DMS79 treated with DMSO at 0.1 percent for 48 hours (cell line): ENCODE measurements at places on chromosomes 5 and 9.

- DNase-seq = no peak
Observed at GRCh38 chr5:109454731-109455505, 45.1 kb upstream of the PJA2 start.

DNA sequence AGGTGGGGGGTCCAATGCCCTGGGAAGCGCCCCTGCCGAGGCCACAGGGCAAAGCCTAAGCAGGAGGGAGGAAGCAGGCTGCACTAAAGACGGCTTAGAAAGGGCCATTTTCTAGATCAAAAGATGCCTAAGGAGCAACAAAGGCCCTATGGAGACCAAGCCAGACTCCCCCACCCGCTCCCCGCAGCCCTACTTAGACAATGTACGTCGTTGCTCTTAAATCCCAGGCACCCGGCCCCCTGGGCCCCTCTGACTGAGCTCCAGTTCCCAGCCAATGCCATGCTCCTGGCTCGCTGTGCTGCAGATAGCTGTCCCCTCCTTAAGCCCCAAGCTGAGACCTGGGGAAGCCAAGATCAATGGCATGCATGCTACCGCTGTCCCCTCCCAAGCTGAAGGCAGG, 10.3 kb downstream of the IPPK start:
- no peak for DNase-seq

GRCh38 chr5:163880302-163880701, 374.9 kb downstream of the MAT2B start:
- DNase-seq = no peak

GRCh38 chr5:18850216-18850615, 1137.8 kb downstream of the CDH18 start:
- no peak for DNase-seq

GRCh38 chr5:79546782-79547428, 33.0 kb upstream of the HOMER1 start:
- peak; percentile 42 for DNase-seq

GRCh38 chr5:50406877-50407276, 34.2 kb downstream of the EMB start:
- no peak for DNase-seq

- no peak for DNase-seq
Observed at GRCh38 chr5:61626639-61627282, 294.7 kb downstream of the ZSWIM6 start.

GRCh38 chr5:122492675-122493074, 180.6 kb downstream of the SNCAIP start:
- no peak for DNase-seq

GRCh38 chr5:2746561-2747032, 4.9 kb downstream of the IRX2 start:
- no peak for DNase-seq

DNA sequence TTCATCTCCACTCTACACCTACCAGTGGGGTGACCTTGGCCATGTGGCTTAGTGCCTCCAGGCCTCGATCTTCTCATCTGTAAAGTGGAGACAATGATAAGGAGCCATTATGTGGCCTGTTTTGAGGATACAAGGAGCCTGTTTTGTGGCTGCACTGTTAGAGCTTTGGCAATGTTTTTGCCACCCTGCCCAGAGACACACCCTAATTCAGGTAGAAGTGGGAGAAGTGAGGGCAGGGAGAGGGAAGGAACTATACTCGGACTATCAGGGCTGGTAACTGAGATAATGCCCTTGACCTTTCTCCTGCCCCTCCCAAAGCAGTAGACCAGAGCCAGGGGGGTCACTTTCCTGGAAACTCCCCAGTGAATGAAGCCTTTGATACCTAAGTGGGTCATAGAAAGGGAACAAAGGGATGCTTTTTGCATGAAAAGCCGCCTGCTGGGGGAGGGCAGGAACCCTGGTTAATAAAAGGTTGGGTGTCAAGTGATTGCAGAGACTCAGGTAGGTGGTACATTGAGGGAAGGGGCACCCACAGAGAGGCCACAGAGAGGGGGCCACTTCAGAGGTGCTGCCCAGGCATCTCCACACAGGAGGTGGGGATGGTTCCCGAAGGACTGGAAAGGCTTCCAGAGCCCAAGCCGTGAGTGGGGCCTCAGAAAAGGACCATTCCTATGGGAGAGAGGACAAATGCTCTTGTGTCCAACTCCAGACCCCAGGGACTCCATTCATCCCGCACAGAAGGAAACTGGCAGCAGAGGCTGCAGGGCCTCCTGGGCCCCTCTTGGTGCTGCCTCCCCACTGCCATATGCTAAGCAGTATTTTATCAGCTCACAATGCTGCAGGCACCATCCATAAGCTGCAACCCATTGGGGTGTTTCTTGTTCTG, 42.3 kb upstream of the VDAC1 start:
- no peak for DNase-seq

- DNase-seq = no peak
Observed at GRCh38 chr9:99513441-99514112, 291.5 kb downstream of the SEC61B start.

GRCh38 chr9:109830545-109830944, 50.5 kb downstream of the PALM2AKAP2 start:
- DNase-seq = no peak

DNA sequence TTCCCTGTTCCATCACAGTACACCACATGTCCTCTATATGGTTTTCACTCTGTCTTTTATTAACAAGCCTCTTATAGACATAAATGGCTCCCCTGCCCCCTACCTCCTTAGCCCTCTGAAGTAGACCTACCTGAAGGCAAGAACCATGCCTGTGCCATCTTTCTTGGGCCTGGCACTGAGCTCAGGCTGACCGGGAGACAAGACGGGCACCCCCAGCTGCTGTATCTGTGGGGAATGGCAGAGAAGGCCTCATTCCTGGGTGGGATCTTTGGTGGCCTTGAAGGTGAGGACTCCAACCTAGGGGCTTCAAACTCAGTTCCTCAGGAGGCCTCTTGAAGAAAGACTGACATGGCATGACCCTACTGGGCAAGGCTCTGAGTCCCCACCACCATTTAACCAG, 109.9 kb downstream of the GABBR2 start:
- DNase-seq = no peak

DNA sequence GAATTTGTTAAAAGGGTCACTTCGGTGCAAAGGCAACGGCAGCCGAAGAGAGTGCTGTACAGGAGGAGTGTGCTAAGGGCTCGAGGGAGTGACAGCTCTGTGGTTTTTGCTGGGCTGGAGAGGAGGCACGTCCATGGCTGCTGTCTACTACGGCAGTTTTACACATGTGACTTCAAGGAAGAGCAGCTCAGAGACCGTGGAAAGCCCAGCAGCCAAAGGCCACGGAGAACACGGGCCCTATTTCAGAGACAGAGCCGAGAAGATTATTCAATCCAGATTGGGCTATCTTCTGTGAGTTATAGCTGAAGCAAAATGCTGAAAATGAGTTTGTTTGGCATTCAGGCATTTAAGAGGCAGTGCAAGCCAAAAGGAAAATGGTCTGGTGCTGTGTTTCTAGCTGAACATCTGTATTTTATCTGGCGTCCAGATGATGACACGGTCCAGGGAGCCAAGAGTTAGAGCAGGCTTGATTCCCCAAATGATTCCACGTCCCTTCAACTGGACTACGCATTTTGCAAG, 96.4 kb downstream of the RFK start:
- peak; percentile 2 for DNase-seq

- DNase-seq = no peak
Observed at GRCh38 chr5:165410476-165410875, 1905.1 kb downstream of the MAT2B start.

GRCh38 chr9:128809831-128810230, 8.5 kb upstream of the ENDOG start:
- DNase-seq = no peak

DNA sequence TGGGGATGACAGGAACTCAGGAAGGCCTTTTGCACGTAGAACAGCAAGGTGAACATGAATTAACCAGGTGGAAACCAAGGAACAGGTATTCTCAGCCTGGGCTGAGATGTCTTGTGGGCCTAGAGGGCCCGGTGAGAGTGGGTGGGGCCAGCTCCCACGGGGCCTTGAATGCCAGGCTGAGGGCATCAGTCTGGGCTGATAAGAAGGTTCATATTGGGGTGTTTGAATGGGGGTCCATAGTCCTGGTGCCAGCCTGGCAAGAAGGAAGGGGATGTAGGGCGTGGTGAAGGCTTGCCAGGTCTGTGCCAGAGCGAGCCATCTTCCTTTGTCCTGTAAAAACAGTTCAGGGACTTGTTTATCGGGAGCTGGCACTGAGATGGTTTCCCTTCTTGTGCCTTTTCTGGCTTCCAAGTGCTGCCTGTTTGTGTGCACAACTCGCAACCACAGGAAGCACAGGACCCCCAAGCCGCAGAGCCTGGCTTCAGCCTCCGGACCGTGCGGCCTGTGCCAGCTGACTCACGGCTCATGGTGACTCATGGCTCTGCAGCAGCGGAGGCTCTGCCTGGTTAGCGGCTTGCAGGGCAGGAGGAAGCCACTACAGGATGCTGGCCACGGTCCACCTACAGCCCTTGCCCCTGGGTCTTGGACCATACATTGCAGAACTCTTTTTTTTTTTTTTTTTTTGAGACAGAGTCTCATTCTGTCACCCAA, 2.4 kb downstream of the CARD19 start:
- DNase-seq = no peak

DNA sequence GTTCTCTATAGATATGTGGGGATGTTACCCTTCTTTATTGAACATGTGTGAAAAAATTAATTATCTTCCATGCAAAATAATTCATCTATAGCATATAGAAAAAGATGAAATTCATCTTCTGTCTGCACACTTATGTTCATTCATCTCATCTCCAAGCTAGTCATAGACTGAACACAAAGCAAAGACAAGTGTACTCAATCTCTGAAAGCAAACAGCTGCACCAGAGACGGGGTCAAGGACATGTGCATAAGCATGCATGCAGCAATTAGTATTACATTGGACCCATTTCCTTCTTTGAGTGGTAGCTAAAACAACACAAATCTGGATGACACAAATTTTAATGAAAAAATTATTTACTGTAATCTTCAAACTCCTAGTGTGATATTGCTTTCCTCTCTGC, 547.0 kb upstream of the COX7C start:
- DNase-seq = no peak

DNA sequence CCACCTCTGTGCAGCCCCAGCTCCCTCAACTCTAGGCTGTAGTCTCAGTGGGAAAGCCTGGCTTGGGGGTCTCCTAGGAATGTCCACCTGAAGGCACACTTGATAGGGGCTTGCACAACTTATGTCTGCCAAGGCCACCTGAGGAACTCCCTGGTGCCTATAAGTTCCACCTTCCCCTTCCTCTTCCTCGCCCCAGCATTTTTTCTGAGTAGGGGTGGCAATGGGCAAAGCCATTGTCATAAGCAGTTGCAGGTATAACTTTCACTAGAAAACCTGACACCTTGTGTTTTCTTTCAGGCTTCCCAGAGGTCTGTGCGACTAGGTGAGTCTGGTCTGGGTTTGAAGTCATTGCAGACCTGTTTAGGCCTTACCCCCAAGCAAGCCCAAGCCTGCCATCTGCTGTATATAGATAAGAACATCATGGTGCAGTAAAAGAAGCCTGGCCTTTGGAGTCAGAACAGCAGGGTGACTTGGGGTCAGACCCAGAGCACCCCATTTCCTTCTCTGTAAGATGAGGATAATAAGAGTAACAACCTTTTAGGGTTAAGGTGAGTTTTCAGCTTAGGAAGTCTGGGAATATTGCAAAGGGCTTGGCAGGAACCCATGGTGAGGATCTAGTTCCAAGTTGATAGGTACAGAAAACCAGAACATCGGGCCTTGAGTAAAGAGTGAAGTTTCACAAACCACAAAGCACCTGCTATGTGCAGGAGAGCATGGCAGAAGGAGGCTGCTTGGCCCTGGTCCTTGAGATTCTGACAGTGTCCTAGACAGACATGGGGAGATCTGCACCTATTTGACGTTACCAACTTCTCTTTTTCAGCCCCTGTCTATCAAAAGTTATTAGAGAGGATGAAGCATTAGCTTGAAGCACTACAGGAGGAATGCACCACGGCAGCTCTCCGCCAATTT, 33.8 kb downstream of the TGFBI start:
- DNase-seq = peak; percentile 18

- no peak for DNase-seq
Observed at GRCh38 chr5:81182396-81183390, 50.4 kb upstream of the CKMT2 start.

GRCh38 chr9:87682085-87682484, 43.8 kb upstream of the CTSL start:
- no peak for DNase-seq

DNA sequence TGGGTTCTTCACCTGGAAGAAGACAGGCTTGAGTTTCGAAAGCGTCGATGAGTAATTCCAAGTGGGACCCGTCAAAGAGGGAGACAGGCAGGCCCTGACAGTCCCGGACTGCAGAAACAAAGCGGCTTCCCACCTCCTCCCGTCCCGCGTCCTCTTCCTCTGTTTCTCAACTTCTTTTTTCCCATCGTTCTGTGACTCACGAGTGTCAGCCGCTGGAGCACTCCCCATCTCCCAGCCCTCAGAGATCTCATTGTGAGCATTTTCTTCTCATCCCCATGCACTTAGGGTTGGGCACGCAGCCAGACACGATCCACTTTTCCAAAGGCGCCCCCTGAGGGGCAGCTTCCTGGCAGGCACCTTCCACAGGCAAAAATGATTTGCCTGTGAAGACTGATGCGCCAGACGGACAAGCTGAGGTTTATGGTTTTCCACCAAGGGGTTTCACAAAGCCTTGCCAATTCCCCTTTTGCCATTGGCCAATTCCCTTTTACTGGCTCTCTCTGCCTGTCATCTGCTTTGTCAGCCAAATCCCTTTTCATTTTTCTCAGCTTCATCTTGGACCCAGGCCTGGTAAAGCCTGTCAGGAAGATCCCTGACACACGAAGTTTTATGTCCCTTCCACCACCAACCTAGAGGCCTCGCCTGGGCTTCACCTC, 86.5 kb upstream of the ANKRD55 start:
- DNase-seq = peak; percentile 13

- DNase-seq = no peak
Observed at GRCh38 chr5:107565791-107566767, 104.7 kb downstream of the EFNA5 start.

GRCh38 chr5:142120247-142120935, 11.8 kb downstream of the NDFIP1 start:
- DNase-seq = no peak

GRCh38 chr5:2199697-2200096, 317.0 kb upstream of the IRX4 start:
- no peak for DNase-seq

- DNase-seq = no peak
Observed at GRCh38 chr9:77421506-77422265, 226.4 kb downstream of the GNA14 start.

DNA sequence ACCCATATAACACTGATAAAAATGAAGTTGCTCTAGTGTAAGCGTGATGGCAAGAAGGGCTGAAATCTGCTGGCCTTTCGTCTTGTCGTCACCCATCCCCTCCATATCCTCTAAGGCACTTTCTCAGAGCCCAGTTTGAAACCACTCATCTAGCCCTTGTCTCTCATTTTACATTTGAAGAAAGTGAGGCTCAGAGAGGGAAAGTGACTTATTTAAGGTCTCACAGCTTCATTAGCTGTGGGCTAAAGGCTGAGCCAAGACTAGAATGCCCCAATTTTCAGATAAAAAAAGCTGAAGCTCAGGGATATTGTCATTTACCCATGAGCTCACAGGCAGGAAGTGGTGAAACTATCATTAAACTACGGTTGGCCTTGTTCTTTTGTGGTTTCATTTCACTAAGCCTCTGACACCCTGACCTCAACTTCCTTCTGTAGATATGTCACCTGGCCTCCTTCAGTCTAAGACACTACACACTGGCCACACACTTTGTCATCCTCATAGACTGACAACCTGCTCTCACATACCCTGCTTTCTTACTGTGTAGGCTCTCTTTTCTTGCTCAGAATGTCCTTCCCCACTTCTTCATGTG, 176.7 kb upstream of the DMAC1 start:
- no peak for DNase-seq
